ENCODE measurements at places on chromosomes 11 and 22.

DNA sequence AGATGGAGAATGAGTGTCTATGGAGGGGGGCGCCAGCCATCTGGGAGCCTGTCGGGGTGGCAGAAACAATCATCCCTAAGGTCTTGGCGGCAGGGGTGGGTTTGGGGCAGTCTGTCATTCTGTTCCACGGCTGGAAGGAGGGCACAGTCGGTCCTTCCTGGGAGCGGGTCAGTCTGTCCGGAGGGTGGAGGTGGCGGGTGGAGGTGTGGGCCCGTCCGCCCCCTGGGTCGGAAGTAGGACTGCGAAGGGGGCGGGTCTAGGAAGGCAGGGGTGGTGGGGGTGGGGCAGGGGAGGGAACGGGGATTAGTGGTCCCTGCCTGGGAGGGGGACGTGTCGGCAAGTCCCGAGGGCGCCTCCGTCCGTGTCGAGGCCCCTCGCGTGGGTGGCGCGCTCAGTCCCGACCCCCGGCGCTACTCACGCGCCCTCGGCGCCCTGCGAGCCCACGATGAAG is 461 bp downstream of the TBC1D10A start:
- DNase-seq, result no peak

DNA sequence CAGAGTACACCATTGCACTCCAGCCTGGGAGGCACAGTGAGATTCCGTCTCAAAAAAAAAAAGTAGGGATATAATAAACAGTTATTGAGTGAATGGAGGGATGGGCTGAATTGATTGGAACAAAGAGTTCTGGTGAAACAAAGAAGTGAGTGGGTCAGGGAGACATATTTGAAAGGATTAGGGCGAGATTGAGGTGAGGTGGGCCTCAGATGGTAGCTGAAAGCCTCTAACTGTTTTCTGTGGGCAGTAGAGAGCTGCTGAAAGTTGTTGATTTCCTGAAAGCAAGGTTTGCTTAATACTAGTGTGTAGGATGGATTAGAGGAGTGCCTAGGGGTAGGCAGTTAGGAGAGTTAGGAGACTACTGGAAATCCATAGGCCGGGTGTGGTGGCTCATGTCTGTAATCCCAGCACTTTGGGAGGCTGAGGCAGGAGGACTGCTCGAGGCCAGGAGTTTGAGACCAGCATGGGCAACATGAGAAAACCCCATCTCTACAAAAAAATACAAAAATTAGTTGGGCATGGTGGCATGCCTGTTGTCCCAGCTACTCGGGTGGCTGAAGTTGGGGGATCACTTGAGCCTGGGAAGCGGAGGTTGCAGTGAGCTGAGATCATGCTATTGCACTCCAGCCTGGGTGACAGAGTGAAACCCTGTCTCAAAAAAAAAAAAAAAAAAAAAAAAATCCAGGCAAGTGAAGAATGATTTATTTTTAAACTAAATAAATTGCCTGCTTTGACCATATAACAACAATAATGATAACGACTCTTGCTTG is 41.4 kb upstream of the PTPRJ start:
- no peak for DNase-seq

DNA sequence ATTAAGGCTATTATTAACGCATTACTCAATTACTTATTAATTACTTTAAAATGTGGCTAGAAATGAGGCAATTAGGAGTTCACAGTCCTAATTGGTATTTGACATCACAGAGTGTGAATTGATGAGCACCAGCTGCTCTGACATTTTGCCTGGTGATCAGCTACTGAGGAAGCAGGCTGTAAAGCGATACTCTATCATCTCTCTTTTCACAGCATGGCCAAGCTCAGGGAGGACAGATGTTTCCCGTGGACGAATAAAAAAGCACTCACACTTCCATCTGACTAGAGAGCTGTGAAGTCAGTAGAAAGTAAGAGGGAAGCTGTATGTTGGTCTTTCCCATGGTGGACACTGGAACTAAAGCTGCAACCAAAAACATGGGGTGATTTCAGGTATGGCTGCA is 29.1 kb upstream of the SYT9 start:
- DNase-seq, result no peak

- no peak for DNase-seq
Observed at GRCh38 chr11:125228445-125228844, 63.9 kb downstream of the PKNOX2 start.

DNA sequence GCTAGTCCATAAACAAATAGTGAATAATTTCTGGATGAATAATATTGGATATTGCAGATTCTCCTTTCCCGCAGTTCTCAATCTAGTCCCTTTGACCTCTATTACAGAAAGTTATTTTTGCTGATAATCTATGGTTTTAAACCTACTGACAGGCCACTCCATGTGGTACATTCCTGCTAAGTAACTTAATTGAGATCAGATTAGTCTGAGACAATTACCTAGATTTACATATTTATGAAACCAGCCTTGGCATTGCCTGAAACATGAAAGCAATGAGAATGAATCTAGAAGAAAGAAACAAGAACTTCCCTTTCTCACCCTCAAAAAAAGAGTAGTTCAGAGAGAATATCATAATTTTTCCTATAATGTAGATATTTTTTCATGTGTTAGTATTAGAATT is 964.2 kb downstream of the JRKL start:
- DNase-seq, result no peak

GRCh38 chr22:41280065-41280464 is 5.9 kb downstream of the RANGAP1 start:
- DNase-seq, result no peak

- no peak for DNase-seq
Observed at GRCh38 chr11:11261629-11262028, 91.4 kb downstream of the CSNK2A3 start.

DNA sequence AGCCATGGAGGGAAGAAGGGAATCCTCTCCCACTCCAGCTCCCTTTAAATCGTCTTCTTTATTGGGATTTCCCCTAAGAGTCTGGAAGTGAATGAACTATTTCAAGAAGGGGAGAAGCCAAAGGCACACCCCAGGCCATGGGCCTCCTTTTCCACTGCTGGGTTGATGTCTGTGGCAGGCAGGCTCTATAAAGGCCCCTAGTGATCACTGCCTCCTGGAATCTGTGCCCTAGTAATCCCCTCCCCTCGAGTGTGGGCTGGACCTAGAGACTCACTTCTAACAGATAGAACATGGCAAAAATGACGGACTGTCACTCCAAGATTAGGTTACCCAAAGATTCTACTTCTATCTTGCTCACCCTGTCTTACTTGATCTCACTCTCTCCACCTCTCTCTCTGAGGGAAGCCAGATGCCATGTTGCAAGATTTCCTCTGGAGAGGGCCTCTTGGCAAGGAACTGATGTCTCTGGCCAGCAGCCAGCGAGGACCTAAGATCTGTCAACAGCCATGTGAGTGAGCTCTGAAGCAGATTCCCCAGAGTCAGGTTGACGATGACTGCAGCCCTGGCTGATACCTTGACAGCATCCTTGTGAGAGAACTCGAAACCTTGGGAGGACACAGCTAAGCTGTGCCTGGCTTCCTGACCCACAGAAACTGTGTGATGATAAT is 444.8 kb downstream of the SOX6 start:
- no peak for DNase-seq

DNA sequence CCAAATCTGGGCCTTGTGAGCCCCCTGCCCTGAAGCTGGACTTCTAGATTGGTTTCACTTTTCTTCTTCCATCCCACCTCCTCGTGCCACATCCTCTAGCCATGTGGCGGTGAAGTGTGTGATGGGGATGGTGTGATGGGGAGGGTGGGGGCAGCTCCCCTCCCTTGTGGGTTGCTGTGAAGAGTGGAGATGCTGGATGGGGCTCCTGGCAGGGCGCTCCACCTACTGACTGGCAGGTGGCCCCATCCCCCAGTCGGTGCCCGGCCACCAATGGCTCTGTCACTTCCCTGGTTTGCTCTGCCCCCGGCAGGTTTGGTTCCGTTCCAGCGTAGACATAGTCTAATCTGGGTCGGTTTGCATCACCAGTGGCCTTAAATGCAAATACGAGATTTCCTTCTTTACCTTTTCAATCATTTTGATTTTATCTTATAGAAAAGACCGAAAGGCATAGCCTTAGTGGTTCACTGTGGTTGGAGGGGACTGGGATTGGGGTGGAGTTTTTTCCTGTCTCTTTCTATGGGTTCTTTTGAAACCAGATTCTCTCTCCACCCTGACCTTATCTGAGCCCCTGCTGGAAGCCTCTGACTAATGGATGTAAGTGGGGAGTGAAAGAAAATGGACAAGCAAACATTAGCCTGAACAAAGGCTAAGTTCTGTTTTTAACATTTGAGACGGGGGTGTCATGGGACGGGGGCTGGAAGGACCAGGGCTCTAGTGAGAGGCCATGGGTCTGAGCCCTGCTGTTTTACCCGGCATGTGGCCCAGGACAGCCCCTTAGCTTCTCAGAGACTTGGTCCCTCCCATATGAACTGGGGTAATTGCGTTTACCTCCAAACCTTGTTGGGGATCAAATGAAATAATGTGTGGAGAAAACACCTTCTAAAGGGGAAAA is 149.3 kb downstream of the CACNA1I start:
- no peak for DNase-seq

DNA sequence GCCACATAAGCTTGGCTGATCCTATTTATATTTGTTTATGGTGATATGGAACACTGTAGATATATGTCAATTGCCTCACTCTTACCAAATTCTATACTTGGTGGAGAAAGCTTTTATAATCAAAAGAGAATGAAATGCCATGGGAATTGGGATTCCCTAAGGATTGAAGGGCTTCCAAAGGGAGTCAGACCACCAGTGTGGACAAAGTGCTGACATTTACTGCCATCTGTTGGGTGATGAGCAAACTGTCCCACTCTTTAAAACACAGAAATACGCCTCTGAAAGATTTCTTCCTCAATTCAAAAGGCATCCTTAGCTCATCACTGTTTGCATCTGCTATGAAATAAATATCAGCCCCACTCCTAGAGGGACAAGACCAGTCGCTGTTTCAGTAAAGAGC is 7.1 kb downstream of the SLC1A2 start:
- no peak for DNase-seq

DNA sequence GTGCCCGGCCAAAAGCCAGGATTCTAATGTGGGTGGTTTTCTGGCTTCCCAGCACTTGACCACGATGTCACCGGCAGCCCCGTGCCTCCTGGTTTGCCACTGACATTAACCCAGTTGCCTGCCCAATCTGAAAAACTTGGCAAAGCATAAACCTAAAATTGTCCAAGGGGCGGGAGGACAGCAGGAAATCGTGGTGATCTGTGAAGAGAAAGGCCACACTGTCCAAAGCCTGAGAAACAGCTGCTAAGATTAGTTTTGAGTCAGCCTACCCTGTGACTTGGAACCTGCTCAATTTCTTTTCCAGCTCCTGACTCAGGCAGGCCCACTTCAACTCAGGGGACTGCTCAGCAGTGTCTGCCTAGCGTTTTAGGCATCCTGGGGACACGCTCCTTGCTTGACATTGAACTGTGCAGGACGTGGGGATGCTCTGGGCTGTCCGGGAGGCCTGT is 8.2 kb upstream of the F2 start:
- no peak for DNase-seq

GRCh38 chr11:123973816-123974215 is 3.8 kb downstream of the OR10S1 start:
- DNase-seq, result no peak

- DNase-seq, result no peak
Observed at GRCh38 chr22:30575859-30576258, 1.4 kb upstream of the GAL3ST1 start.

GRCh38 chr11:14409891-14410290 is 50.9 kb upstream of the RRAS2 start:
- DNase-seq, result no peak

DNA sequence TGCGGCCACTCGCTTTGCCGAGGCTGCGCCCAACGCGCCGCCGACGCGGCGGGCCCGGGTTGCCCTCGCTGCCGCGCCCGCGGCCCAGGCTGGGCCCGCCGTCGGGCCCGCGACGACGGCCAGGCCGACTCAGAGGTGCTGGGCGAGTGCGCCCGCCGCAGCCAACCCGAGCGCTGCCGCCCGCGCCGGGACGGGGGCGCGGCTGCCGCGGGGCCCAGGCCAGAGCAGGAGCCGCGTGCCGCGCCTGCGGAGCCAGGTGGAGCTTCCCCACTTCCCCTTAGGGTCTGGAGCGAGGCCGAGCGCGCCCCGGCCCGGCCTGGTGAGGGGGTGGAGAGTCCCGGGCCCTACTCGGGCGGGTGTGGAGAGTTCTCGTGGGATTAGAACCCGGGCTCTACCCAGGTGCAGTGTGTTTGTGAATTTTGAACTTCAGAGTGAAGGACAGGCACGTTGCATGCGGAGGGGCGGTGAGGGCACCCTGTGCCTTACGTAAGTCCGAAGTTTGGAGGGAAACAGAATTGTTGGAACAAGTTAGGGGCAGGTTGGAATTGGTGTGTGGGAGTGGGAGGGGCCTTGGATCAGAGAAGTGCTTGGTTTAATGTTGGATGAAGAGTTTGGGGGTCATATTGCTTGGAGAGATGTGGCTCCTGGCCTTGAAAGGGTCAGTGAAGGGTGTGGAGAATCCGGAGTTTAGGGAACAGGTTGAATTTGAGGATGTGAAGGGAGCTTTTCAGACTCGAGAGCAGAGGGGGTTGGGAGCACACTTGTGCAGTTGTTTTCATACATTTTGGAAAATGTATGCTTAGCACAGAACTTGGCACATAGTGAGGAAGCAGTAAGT is 697 bp downstream of the RNF169 start:
- no peak for DNase-seq

GRCh38 chr11:133347988-133348387 is 184.3 kb downstream of the OPCML start:
- no peak for DNase-seq

DNA sequence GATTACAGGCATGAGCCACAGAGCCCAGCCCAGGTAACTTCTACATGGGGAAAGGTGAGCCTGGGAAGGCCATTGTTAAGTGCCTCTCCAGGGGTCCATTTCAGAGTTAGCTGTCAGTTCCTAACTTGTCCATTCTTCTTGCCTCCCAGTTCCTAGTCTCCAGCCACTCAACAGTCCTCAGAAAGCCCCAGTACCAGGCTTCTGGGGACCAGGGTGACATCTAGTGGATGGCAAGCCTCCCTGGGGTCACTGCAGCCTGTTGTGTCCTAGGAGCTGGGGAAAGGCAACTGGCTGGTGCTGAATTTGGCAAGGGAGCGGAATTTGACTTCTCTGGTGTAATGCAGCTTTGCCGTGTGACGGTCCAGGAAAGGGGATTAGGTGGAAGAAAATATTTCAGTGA is 2.1 kb downstream of the LGALS12 start:
- no peak for DNase-seq

- DNase-seq, result no peak
Observed at GRCh38 chr11:103358251-103358650, 249.0 kb downstream of the DYNC2H1 start.

GRCh38 chr11:10405865-10406592 is 49.0 kb upstream of the AMPD3 start:
- DNase-seq, result peak; percentile 51

GRCh38 chr11:16989554-16989953 is 24.7 kb downstream of the PLEKHA7 start:
- no peak for DNase-seq

DNA sequence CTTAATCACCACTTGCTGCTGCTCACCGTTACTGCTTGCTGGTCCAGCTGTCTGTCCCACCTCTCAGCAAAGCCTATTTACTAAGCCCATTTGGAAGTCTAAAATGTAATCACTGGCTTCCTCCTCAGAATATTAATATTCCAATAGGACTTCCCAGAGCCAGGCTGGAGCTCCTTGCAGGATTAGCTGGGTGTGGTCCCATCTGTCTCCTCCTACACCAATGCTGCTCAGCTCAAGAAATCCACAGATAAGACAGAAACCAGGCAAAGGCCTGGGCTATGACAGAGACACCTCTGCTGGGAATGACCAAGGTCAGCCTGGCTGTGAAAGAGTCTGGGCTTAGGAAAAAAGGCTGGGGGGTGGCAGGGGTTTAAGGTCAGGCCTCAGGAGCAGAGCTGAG is 317.8 kb downstream of the BUD13 start:
- no peak for DNase-seq
